ENCODE measurements at places on chromosomes 1 and 21.

GRCh38 chr1:54247863-54248515 is 48.0 kb downstream of the MRPL37 start:
- no peak for DNase-seq

DNA sequence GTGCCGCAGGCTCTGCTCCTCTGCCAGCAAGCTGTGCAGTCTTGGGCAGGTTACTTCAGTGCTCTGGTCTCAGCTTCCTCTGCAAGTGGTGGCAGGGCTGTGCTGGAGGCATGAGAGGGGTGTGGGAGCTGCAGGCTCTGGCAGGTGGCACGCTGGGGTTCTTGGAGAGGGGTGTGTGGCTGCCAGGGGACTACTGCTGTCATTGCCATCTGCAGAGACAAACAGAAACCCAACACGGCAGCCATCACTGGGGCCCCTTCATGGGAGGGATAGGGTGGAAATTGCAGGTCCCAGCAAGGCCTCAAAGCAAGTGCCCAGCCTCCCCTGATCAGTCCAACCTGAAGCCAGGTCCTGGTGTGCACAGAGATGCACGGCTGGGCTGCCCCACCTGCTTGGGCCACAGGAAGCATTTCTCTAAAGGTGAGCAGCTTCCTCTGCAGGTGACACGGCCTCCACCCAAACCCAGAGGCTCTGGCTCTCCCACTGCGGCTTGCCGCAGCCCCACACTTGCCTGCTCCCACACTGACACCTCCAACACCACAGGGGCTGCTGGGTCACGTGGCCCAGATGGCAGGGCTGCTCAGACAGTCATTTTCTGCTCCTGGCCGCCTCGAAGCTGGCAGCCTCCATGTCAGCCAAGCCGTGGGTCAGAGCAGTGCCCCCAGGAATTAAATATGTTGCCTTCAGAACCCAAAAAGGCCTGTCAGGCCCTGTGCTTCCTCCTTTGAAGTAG is 4.1 kb upstream of the COL6A2 start:
- DNase-seq, result no peak

DNA sequence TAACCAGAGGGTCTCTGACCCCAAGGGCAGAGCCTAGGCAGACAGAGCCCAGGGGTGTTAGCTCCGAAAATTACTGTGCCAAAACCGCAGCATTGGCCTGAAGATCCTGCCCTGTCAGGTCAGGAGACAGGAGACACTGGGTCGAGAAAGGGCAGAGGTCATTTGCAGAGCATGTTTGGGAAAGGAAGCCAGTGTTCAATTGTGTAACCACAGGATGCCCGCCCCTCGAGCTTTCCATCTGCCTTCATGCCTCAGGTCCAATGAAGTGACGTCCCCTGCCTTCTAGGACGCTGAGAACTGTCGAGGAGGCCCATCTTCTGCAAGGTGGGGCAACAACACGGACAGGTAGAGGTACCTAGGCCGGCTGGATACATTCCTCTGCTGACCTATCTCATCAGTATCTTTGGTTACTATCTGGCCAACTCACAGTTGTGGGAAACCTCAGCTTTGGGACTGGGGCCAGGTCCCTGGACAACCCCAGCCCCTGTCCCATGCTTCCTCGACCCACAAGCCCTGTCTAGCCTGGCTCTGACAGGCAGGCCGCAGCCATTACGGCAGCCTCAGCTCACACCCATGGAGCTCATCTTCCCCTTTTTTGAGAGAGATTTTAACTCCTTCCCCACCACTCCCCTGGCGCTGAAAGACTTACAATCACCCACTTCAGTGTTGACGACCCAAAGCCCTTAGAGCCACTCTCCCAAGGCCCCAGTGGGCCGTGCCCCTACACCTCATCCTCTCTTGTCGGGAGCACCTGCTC is 1.3 kb downstream of the ARL8A start:
- no peak for DNase-seq

DNA sequence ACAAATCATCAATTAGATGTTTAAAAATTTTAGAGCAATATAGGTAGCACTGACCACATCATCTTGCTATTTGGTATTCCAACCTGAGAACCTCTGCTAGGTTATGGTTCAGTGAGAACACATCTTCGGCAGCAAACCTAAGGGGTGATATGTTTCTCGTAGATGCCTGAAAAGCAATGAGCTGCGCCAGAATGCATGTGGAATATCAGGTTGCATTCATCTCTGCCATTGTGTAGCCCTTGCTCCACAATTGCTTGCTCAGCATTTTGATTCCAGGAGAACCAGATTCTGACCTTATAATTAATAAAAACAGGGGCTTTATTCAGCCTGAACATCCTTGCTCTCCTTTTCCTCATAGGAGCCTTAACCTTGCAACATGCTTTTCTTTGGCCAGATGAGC is 408.1 kb downstream of the USH2A start:
- no peak for DNase-seq

- no peak for DNase-seq
Measured at GRCh38 chr21:35819134-35819533, 241.2 kb downstream of the SETD4 start.

DNA sequence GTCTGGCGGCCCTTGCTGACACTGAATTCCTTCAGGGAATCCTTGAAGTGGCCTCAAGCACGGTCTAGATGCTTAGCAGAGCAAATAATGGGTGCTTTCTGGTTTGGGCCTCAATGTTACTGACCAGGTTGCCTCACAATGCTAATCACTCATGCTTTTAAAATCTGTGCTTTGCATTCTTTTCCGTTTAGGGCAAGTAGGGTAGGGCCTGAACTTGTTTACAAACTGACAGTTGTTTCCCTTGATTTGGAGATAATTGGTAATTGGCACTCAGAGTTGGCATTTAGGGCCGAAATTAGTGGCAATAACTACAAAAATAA is 1.4 kb downstream of the VPS13D start:
- DNase-seq, result no peak

- peak; percentile 78 for DNase-seq
Measured at GRCh38 chr1:179079113-179079761, 2.6 kb upstream of the TOR3A start.

DNA sequence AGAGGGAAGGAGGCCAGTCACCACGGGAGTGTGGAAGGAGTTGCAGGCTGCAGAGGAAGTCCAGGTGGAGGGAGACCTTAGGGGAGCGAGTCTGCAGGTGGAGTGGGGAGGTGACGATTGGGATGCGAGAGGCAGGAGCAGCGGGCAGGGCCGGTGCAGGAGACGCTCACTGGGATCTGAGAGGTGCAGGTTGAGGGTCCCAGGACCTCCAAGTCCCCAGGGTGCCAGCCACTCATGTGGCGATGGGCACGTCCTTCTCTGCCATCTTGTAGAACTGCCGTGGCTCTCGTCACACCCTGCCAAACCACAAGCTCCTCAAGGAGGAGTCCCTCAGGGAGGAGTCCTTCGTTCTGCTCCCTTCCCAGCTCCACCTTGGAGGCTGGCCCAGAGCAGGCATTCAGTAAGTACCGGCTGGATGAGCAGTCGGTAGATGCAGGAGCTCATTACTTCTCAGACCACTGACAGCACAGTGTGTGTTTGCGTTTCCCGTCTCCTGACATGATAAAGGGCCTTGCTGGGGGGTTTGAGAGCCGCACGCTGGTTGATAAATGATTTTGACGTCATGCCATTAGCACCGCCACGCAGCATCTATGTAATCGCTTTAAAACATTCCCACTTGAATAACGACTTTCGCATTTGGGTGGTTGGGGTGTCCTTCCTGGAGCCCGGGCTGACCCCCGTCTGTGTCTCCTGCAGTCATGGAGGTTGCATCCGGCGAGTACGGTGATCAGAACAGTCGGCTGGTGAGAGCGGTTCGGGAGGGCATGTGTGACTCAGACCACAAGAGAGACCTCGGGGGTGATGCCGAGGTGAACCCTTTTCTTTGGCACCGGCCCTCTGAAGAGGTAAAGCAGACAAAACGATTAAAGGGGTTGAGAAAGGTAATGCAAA is 27.8 kb downstream of the TFF3 start:
- DNase-seq, result no peak

GRCh38 chr1:86788300-86789206 is 84.2 kb downstream of the SH3GLB1 start:
- DNase-seq, result no peak

- no peak for DNase-seq
Measured at GRCh38 chr1:76202670-76203069, 128.1 kb downstream of the ST6GALNAC3 start.

GRCh38 chr1:225923381-225923691 is 714 bp downstream of the PYCR2 start:
- no peak for DNase-seq

DNA sequence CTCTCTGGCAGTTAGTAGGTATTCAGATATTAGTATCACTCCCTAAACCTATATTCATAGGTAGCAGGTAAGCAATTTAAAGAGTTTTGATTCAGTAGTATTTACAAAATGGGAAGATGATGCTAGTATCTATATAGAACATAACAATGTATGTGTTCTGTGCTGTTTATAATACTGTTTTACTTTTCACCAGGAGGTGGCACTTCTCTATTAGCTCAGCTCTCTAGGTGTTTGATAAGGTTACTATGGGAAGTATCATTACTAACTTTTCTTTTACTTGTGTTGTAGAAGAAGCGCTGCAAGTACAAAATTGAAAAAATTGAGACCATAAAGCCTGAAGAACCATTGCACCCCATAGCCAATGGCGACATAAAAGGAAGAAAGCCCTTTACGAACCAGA is 49.4 kb upstream of the FASLG start:
- no peak for DNase-seq

DNA sequence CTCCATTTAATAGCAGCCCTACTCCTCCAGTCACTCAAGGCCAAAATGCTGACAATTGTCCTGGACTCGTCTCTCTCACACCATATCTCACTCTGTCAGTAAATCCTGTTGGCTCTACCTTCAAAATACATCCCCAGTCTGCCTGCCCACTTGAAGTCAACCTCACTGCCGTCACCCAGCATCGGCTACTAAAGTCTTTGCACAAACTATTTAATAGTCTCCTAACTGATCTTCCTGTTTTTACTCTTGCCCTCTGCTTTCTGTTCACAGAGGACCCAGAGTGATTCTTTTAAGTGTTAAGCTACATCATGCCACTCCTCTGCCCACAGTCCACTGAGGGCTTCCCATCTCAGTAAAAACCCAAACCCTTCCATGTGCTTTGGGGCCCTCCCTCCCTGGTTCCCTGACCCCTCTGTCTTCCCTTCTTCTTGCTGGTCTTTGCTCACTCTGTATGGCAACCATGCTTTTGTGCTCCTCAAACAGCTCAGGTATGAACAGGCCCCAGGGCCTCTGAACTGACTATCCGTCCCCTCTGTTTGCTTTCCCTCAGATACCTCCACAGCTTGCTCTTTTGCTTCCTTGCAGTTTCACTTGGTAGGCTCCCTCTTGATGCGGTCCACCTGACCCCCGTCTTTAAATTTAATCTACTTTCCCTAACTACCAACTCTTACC is 19.0 kb downstream of the RNASEL start:
- no peak for DNase-seq

DNA sequence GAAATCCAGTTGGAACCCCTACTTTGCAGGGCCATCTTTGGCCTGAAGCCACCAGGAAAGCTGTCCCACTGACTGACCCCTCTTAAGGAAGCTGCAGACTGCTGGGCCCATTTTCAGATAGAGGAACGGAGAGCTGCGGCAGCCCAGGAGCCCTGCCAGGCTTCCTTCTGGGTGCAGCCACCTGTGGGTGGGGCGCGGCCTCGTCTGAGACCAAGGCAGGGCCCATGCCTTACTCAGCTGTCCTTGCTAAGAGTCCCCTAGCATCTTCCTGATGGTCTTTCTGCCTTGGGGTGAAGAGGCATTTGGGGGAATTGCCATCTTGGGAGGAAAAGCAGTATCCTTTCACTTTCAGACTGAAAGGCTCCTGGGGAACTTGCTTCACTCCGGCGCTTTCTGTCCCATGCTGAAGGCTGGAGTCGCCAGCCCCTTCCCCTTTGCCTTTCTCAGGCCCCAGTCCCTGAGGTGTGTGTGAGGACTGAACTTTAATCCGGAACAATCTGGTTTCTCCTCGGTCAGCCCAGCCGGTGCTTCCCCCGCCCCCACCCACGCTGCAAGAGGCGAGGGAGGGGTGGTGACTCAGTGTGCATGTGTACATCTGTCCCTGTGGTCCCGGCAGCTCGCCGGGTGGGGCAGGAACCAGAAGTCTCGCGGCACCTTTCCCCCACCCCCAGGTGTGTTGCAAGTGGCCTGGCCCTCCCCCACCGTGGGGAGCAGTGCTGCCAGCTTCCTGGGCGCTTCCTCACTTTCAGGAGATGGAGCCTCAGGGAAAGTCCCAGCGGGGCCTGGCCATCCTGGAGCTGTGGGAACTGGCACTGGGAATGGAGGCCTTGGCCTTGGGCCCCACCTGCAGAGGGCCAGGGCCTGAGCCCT is 5.1 kb downstream of the ZC3H12A start:
- DNase-seq, result no peak

GRCh38 chr1:42171679-42172266 is 7.2 kb upstream of the GUCA2A start:
- DNase-seq, result no peak

DNA sequence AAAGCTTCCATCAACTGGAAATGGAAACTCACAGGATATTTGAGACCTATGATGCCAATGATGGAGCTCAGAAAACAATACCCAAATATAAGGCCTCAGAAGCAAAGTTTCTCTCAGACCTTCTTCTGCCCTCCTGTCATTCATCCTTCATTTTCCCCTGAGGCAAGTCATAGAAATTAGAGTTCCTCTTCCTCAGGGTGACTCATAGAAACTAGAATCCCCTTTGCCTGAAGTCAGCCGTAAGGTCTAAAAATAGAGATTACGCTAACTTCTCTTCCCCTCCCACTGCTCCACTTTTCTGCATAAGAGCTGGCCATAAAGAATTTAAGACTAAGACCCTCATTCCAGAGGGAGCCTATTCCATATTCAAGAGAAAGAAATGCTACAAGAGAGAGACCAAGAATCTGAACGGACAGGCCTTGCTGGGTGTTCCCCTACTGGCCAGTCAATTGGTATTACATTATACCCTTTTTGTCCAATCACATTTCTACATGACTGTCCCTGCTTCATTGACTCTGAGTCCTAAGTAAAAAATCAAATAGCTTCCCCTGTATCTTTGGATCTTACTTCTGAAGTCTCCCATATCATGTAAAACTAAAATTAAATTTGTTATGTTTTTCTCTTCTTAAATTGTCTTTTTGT is 994.9 kb downstream of the ADGRL2 start:
- no peak for DNase-seq

GRCh38 chr1:112849425-112850033 is 106.5 kb downstream of the SLC16A1 start:
- peak; percentile 51 for DNase-seq

- no peak for DNase-seq
Measured at GRCh38 chr1:175863299-175864050, 120.1 kb upstream of the TNR start.

DNA sequence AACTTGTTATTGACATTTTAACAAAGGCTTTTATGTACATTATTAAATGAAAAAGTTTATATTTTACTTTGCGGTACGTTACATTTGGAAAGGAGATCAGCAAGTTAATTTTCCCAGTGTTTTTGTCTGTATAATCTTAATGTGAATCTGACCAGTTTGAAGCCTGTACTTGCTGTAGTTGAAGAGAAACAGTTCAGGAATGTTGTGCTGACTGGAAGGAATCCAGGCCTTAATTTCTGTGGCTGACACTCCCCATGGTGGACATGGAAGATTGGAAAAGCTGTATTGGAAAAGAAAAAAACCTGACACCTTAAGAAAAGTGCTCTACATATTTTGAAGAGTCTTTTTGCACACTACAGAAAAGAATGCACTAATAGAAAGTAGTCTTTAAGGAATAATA is 15.5 kb downstream of the LEPR start:
- no peak for DNase-seq

Data from NCI-H2081 (cell line).